CD8-positive, alpha-beta memory T cell (primary cell): ENCODE measurements at places on chromosomes 5 and 9. TPM values are rescaled to one million over a fixed set of nuclear protein-coding genes. Genes with fewer than 3 reads are reported as not detected.

- H3K36me3 ChIP-seq: no peaks in the 10 kb centered on the region
- no peaks in the 10 kb centered on the region for H3K27me3 ChIP-seq
- H3K27ac ChIP-seq: no peak overlapping the region
- DNase-seq: peak; percentile 42
- H3K4me3 ChIP-seq: no peak overlapping the region
- peaks cover 10% of the 10 kb centered on the region for H3K4me1 ChIP-seq
Observed at GRCh38 chr9:137317021-137317717, 15.1 kb upstream of the NRARP start.

DNA sequence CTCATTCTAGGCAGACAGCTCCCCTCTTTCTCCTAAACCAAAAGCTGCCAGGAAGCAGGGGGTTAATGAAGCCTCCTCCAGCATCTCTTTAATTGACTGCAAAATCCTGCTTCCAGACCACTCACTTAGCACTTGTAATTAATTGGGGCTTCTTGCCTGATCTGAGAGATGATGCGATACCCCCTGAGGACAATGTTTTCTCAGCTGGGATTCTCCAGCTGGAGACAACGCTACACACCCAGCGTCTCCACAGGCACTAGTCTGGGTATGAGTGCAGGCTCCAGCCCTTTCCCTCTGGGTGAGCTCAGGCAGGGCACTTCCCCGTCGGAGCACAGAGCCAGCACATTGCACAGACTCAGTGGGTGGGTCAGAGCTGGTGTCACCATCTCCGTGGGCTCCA, 16.1 kb downstream of the CPLX2 start:
- H3K4me1 ChIP-seq: no peaks in the 10 kb centered on the region
- H3K36me3 ChIP-seq: no peaks in the 10 kb centered on the region
- no peak for DNase-seq

- DNase-seq: no peak
- H3K36me3 ChIP-seq: no peaks in the 10 kb centered on the region
- H3K4me1 ChIP-seq: no peaks in the 10 kb centered on the region
- no peak overlapping the region for H3K4me3 ChIP-seq
- no peak overlapping the region for H3K27ac ChIP-seq
Observed at GRCh38 chr9:117344892-117345660, 69.8 kb downstream of the ASTN2 start.

DNA sequence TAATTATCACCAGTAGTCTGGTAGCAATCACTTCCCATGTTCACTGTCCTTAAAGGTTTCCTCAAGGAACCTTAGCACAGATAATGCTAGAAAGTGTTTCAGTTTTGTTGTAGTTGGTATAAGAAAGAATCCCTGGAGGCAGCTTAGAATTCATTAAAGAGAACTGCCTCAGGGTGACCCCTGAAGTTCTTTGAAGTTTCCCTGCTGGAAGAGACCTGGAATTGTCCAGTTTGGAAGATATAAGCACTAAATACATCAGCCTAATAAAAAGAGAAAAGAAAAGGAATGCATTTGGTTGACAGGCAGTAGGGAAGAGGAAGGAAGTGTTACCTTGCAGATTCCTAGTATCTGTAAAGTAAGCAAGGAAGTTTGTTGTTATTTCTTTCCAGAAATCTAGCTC, 999.6 kb upstream of the DMAC1 start:
- H3K36me3 ChIP-seq: no peaks in the 10 kb centered on the region
- no peak overlapping the region for H3K27ac ChIP-seq
- no peak for DNase-seq
- no peak overlapping the region for H3K4me3 ChIP-seq

SLC22A4 gene
- 2.9 TPM for total RNA-seq

IRGM gene
- total RNA-seq: 0.53 TPM
